Pulmonary artery endothelial cell (primary cell): ENCODE measurements at places on chromosomes 4 and X.

DNA sequence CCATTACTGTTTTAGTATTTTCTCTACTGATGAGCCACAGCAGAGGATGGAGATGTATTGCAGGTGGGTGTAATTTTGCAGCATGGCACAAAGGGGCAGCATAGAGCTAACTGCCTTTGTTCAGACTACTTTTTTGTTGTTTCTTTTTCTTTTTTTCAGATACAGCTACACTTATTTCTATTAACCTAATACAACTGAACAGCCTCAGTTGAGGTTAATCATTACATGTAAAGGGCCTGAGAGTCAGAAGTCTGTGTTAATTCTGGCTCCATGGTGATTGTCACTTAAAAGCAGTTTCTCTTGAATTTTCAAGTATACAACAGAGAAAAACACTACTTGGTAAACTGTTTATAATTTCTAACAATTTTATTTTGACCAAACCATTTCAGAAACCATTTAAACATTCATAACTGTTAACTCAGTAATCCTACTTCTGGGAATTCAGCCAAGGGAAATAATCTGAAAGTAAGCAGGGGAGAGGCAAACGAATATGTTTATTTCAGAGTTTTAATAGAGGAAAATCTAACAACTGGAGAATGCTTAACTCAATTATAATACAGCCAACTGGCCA lies 13.9 kb upstream of the PPEF2 start:
- peak; percentile 30 for DNase-seq

GRCh38 chr4:52743444-52744019 lies 7.7 kb downstream of the ERVMER34-1 start:
- no peak for DNase-seq

GRCh38 chr4:138919094-138919936 lies 96.3 kb upstream of the NOCT start:
- peak; percentile 37 for DNase-seq

DNA sequence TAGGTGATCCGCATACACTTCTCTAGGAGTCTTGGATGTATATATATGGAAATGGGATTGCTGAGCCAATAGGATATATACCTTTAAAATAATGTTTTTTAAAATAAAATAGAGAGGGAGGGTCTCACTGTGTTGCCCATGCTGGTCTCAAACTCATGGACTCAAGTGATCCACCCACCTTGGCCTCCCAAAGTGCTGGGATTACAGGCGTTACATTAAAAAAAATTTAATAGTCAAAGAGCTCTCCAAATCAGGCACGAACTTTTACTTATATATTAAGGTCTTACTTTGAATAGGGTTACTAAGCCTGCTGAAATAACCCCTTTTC lies 109.0 kb downstream of the GNL3L start:
- DNase-seq = no peak

- no peak for DNase-seq
Observed at GRCh38 chr4:45713996-45714395, 409.9 kb downstream of the GABRG1 start.

DNA sequence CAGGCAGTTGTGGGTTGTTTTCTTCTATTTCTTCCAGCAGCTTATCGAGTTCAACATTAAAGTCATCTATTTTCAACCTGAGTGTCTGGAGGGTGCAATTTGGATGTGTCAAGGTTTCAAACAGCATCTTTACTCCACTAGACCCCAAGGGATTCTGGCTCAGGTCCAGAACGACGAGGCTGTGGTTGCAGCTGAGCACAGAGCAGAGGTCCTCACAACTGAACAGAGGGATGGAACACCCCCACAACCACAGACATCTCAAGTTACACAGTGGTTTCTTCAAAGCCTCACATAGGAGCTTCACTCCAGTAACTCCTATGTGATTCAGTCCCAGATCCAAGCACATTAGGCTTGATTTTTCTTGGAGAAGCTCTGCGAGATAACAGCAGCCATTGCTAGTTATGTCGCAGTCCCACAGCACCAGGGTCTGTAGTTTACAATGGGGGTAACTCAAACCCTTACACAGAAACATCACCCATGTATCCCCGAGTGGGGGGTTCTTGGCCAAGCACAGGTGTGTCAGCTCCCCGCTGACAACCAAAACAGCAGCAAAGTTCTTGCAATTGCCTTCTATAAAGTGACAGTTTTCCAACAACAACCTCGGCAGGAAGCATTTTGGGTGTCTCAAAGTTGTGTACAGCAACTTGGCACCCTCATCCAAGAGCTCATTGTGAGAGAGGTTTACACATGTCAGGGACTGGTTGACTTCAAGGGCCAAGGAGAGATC lies 2.8 kb downstream of the NLRP2B start:
- DNase-seq = no peak

DNA sequence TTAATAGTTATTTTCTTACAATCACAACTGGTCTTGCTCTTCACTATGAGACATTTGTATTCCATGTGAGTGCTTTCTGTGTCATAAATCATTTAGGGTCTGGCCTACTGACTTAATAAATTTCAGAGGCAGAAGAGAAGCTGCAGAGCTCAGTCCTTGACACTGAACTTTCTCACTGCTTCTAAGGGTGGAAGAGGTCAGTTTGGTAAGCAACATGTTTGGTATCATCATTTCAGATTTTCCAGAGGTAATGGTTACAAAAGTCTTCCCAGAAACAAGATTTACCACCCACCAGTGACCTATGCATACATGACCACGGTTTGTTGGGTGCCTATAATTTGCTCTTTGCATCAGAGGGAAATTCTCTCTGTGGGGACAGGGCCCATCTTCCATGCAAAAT lies 148.6 kb downstream of the NR3C2 start:
- DNase-seq = no peak

- no peak for DNase-seq
Observed at GRCh38 chrX:22323541-22323940, 50.8 kb downstream of the CBLL2 start.

DNA sequence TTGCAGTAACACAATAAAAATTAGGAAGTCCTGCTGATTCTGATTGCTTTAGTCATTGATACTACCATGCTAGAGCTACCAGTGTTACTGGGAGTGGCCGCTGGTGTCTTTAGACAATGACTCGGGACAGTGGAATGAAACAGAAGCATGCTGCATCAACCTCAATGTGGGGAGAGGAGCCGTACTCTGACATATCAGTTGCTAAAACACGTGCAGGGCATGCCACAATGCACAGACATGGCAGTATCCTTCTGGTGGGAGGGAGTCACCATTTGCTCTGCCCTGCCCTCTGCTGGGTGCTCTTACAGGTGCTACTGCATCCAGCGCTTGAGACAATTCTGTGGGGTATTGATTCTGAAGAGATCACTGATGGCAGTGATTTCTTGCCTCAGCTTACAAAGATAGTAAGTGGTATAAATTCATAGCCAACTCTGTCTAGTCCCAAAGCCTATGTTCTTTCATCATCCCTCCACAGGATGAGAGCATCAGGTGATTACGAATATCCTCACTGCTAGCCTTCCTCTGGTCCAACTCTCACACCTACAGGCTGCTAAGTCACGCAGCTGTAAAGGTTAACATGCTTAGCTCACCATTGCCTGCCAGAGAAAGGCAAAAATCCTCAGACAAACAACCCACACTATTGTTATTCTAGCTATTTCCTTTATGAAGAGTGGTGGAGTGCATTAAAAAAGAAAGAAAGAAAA lies 43.7 kb downstream of the NSG1 start:
- DNase-seq = peak; percentile 11

DNA sequence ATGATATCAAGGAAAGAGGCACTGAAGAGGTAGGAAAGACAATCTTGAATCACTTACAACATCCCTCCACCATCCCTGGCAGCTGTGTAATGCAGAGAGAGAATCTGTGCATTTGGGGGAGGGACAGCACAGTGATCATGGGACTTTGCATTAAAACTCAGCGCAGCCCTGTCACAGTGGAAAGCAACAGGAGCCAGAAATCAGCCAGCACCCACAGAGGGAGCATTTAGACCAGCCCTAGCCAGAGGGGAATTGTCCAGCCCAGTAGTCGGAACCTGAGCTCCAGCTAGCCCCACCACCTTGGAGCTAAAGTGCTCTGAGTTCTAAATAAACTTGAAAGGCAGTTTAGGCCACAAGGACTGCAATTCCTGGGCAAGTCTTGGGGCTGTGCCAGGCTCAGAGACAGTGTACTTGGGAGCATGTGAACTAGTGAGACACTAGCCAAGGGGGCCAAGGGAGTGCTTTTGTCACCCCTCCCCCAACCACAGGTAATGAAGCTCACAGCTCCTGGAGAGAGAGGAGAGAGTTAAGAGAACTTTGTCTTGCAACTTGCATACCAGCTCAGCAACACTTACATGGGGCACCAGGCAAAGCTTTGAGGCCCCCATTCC lies 83.9 kb upstream of the FAM241A start:
- DNase-seq = no peak

DNA sequence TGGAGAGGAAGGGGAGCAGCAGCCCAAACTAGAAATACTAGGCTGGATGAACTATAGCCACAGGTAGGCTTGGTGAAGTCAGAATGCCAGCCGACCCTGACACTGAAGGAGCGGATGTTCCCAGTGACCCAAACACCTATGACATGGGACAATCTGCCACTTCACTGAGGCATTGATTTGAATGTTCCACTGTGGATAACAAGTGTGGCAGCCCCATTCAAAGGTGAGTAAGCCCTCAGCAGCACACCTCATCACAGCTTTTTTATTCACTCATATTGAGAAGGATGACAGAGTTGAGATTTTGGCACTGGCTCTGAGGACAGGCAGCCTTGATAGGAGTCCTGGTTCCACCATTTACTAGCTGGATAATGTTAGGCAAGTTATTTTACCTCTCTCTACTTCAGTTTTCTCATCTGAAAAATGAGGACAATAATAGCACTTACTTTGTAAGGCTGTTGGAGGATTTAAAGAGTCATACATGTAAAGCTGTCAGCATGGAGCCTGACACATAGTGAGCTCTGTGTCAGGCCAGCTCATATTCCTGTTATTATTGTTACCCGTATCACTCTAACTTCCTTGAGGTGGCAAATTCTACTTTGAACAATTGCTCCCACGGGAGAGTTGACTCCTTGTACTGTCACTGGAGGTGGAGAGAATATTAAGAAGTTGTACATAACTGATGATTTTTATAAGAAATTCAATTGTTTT lies 114.6 kb downstream of the RASL11B start:
- DNase-seq = no peak

DNA sequence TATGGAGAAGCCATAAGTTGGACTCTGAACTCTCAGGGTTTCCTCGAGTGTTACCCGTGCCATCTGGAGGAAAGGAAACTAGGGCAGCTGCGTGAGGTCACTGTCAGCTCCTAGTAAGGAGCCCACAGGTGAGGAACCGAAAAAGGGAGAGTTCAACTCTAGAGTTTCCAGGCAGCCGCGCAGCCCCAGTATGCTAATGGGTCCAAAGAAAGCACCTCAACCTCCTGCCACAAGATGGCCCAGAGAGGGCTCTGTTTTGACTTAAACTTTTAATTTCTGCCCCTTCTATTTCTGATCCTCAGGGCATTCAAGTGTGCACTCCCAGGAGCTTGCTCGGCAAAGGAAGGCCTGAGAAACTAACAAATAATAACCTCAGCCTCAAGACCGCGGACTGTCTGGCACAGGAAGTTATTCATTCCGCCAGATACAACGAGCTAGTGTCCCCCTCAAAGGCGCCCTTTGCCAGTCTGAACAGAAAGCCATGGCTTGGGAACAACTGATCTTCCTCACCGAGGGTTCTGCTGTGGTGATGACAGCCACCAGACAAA lies 13.9 kb downstream of the SCARB2 start:
- no peak for DNase-seq
